ENCODE measurements at places on chromosomes 1 and 21.

- no peak for DNase-seq
These were observed 9.3 kb downstream of the KIF21B start for GRCh38 chr1:201013991-201014815.

GRCh38 chr1:69491416-69491815 lies 76.3 kb upstream of the LRRC7 start:
- DNase-seq: peak; percentile 50

GRCh38 chr1:3213730-3214129 lies 144.7 kb downstream of the PRDM16 start:
- DNase-seq: no peak

DNA sequence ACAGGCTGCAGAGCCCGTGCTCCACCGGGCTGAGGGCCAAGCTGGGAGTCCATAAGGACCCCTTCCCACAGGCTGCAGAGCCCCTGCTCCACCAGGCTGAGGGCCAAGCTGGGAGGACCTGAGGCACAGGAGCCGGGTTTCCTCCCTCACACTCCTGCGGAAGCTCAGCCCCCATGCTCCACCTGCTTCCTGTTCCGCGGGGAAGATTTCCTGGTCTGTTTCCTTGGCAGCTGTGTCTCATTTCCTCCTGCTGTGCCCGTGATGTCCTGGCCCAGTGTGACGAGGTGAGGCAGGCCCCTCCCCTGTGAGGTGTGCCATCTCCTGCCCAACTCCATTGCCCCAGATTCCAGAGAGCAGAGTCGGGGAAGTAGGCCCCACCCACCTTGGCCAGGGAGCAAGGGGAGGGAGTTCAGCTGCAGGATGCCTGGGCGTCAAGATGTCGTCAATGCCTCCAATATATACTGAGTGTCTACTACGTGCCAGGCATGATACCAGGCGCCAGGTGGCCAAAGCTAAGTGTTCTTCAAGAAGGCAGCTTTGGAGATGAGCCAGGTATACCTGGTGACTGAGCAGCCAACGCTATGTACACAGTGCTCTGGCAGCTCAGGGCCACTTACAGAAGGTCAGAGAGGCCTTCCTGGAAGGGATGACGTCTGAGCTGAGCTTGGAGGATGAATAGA lies 58.8 kb downstream of the NAV1 start:
- no peak for DNase-seq

GRCh38 chr21:42661688-42662429 lies 8.4 kb downstream of the PDE9A start:
- no peak for DNase-seq

DNA sequence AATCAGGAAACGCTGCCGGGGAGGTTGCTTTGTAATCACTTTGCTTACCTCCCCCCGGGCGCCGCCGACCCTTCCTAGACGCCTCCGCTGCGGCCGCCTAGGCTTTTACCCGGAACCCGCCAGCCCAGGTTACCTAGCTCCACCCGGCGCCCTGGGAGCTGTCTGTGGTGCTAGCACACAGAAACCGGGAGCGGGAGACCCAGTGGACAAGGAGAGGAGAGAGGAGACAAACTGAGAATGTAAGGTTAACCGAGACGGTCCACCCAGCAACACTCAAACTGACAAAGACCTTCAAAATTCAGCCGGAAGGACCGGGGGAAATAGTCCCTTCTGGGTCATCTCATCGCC lies 9.8 kb downstream of the BARHL2 start:
- DNase-seq: peak; percentile 33

- DNase-seq: no peak
These were observed 3.6 kb upstream of the ADAMTSL4 start for GRCh38 chr1:150545486-150546032.

GRCh38 chr1:97533358-97533757 lies 387.5 kb downstream of the DPYD start:
- DNase-seq: no peak

- DNase-seq: no peak
These were observed 68.0 kb downstream of the DISC1 start for GRCh38 chr1:231694465-231695077.

GRCh38 chr1:47898133-47898845 lies 98.9 kb downstream of the TRABD2B start:
- DNase-seq: no peak

DNA sequence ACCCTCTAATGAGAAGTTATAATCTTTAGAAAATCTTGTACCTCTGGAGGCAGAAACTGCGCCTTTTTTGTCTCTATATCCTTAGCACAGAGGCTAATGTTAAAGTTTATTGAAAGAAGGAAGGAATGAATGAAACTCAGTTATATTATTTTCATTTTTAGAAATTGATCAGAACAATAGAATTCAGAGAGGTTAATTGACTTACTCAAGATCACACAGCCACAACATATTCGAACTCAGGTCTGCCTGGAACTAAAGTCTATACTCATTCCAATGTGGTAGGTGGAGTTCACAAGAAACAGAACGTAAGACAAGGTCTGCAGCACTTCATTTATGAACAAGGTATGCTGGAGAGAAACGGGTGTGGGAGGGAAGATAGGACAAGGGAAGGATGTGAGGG lies 23.0 kb upstream of the ITPKB start:
- DNase-seq: no peak

- no peak for DNase-seq
These were observed 93.6 kb upstream of the DEPDC1 start for GRCh38 chr1:68590473-68590872.

- no peak for DNase-seq
These were observed 490.6 kb downstream of the KIF26B start for GRCh38 chr1:245645406-245645805.

DNA sequence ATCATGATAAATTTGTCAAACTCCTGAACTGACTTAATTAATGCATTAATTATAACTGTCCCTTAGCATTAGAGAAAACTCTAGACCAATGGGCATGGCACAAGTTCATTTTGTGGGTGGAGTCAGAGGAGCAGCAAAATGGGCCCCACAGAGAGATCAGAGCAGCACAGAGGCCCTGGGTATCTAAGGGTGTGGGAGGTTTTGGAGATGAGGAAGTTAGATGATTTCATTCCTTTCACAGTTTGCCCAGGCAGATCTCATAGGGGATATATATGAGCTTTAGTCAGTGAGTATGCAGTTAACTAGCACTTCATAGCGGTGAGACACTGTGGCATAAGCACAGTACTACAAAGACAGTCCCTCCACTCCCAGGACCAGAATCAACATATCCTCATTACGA lies 117.3 kb downstream of the MAB21L3 start:
- DNase-seq: no peak

GRCh38 chr1:247322849-247323586 lies 8.6 kb downstream of the ZNF496 start:
- DNase-seq: no peak

DNA sequence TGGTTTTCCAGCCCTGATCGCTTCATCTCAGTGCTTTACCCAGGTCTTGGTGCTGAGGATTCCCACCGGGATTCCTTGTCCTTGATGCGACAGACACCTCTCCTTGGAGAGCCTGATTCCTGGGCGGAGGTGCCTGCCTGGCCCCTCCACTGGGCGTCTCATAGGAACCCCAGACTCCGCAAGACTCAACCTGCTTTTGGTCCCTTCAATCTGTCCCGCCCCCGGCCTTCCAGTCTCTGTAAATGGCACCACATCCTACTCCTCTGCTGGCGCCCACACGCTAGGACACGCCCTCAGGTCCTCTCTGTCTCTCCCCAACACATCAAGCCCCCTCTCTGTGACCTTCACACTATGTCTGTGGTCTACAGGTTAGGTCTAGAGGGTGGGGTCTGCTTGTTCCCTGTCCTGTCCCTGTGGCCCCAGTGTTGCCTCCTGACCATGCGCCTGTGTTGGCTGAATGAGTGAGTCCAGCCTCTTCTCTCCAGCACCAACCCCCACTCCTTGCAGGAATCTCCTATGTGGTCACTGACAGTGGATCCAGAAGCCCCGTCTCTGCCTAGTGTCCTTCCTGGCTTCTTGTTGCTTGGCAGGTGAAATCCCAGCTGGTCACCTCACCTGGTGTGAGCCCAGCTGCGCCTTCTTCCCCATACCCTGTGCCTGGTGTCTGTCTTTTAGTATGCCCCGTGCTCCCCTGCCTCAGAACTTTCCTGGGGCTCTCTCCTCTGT lies 119.7 kb upstream of the C1orf174 start:
- DNase-seq: no peak

- no peak for DNase-seq
These were observed 109.0 kb downstream of the HIVEP3 start for GRCh38 chr1:41809692-41810091.

GRCh38 chr21:34771512-34772028 lies 102.8 kb downstream of the CLIC6 start:
- DNase-seq: peak; percentile 73

DNA sequence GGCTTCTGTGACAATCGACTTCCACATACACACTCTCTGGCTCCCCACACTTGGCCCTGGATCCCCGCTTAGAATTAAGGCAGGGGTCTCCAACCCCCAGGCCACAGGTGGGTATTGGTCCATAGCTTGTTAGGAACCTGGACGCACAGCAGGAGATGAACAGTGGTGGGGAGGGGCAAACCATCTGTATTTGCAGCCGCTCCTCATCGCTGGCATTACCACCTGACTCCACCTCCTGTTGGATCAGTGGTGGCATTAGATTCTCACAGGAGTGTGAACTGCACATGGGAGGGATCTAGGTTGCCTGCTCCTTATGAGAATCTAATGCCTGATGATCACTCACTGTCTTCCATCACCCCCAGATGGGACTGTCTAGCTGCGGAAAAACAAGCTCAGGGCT lies 16.0 kb downstream of the TRIM62 start:
- DNase-seq: no peak

GRCh38 chr1:231643071-231643934 lies 16.7 kb downstream of the DISC1 start:
- DNase-seq: no peak
